ENCODE measurements at places on chromosomes 13 and 19.

DNA sequence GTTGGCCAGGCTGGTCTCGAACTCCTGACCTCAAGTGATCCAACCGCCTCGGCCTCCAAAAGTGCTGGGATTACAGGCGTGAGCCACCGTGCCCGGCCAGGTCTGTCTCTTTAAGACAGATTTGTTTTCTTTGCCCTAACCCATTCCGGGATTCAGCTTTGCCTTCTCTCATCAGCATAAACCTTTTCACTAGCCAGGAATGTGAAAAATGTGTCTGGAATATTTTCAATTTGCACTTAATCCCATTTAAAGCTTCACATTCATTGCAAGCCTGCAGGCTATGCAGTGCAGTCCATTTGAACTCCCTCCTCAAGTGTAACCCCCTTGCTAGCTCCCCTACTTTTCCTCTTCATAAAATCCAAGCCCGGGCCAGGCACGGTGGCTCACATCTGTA is 880 bp upstream of the TMEM160 start:
- no peak for DNase-seq

DNA sequence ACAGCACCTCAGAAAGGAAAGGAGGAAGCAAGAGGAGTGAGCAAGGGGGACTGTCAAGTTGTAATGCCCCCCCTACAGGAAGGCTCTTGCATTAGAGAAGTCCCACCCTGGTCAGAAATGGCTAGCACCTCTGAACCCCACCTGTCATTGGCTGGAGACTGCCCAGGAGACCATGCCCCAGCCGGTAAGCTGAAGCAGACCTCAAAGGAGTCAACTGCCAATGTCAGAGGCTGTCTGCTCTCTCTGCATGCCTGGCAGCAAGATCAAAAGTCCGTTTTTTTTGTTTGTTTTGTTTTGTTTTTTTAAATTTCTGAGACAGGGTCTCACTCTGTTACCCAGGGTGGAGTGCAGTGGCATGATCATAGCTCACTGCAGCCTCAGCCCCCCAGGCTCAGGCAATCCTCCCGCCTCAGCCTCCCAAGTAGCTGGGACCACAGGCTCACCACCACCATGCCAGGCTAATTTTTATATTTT is 8.1 kb upstream of the BCL3 start:
- DNase-seq = no peak

- DNase-seq = peak; percentile 61
These were observed 581 bp downstream of the CALR start for GRCh38 chr19:12938779-12939601.

DNA sequence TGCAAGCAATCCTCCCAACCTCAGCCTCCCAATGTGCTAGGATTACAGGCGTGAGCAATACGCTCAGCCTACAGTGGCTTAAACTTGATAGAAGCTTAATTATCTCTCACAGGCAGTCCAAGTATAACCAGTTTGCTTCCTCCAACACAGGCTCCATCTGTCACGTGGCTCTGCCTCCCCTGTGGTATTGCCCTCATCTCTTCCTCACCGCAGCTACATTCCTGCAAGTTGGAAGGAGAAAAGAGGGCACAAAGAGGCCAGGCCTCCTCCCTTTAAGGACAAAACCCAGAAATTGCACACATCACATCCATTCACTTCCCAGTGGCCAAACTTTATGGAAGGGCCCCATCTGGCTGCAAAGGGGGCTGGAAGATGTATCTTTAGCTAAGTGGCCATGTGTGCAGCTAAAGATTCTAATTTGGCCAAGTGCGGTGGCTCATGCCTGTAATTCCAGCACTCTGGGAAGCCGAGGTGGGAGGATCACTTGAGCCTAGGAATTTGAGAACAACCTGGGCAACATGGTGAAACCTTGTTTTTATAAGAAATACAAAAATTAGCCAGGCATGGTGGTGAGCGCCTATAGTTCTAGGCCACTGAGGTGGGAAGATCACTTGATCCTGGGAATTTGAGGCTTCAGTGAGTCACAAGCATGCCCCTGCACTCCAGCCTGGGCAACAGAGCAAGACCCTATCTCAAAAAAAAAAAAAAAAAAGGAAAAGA is 3.1 kb upstream of the SDHAF1 start:
- DNase-seq = no peak

DNA sequence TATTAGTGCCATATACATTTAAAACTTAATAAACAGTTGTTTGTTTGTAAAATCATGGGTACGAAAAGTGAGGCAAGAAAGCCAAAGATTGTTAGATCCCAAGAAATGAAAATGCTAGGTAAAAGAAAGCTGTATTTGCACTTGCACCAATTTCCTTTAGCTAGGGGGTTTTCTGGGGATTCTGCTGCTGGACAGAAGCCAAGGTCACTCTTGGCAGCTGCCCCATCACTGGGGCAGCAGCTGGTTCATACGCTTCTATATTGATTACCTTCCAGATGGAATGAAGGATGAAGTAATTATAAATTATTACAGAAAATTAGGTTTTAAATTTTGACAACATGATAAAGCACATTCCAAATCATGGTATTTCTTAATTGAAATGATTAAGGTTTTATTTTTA is 127.4 kb downstream of the SLITRK5 start:
- no peak for DNase-seq

DNA sequence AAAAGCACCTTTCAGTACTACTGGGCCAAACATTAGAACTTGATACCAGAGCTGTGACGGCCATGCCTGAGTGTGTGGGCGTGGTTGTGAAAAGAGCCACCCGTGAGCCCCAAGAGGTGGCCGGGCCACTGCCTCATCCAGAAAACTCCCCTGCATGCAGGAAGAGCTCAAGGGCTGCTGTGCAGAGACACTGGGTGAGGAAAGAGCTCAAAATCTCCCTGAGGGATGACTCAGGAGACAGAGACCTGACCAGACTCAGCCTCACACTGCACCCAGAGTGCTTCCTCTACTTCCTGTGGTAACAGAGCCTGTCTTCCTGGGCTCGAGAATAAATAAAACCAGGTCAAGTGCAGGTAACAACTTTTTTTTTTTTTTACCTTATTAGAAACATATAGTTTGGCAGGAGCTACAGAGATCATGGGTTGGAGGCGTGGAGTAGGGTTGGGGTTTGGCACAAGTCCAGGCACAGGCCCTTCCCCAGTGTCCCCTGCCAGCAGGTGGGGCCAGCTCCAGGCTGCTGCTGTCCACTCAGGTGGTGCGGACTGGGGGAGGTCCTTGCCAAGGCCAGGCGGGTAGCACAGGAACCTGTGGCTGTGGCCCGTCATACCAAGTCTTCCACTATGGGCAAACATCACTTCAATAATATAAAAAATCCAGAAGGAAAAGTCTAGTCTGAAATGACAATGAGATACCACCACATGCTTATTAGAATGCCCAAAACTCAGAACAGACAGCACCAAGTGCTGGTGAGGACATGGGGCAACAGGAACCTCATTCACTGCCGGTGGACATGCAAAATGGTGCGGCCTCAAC is 25.5 kb downstream of the ELL start:
- DNase-seq = no peak

DNA sequence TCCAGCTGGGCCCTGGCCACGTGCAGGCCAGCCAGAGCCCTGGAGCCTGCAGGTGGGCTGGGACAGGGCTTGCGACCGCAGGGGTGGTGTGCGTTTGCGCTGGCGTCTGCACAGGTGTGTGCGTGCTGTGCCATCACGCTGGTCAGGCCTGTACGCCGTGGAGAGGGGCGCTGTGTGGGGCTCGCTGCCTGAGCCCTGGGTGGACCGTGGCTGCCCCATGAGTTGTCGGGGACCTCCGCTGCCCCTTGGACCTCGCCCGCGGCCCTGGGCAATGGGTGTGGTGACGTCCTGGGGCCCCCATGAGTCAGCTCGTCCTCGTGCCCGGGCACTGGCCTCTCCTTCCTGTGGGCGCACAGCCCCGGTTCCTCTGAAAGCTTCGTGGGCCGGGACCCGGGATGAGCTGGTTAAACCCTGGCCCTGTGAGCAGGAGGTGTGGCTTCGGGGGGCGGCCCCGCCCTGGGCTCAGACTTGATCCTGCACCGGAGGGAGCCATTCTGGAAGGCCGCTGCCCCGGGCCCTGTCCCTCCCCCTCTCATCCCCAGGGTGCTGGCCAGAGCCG is 6.8 kb downstream of the CSNK1G2 start:
- DNase-seq = no peak

GRCh38 chr13:23741879-23742510 is 147.2 kb downstream of the MIPEP start:
- DNase-seq = no peak

DNA sequence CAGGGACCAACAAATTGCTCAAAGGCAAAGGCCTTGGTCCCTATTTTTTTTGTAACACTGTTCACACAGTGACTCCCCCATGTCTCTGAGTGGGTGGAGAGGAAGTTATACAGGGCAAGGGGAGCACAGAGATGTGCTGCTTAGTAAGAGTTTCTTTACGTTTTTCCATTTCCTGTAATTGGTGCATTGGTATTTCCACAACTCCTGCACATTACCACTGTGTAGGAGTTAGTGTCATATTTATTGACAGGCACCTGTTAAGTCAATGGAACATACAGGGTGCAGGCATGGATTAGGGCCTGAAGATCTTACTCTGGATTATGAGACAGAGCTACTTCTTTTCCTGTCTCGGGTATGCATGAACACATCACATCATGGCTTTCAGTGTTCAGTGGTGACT is 45.2 kb downstream of the SOX21 start:
- DNase-seq = no peak

DNA sequence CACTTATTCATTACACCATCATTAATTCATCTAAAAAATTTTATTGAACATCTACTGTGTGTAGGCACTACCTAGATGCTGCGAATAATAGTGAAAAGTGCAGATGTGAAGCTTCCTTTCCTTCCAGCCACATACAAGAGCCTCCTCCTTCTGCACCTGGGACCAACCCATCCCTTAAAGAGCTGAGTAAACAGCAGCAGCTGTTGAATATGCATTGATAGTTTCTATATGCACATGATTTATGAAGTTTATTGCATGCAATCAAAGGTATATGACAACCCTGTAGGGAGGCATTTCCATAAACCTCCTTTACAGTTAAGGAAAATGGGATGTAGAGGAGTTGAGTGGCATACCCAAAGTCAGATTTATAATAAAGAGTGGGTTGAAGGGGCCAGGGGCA is 110.3 kb upstream of the IPO5 start:
- no peak for DNase-seq

- no peak for DNase-seq
These were observed 311.8 kb downstream of the SPRY2 start for GRCh38 chr13:80029170-80029569.

DNA sequence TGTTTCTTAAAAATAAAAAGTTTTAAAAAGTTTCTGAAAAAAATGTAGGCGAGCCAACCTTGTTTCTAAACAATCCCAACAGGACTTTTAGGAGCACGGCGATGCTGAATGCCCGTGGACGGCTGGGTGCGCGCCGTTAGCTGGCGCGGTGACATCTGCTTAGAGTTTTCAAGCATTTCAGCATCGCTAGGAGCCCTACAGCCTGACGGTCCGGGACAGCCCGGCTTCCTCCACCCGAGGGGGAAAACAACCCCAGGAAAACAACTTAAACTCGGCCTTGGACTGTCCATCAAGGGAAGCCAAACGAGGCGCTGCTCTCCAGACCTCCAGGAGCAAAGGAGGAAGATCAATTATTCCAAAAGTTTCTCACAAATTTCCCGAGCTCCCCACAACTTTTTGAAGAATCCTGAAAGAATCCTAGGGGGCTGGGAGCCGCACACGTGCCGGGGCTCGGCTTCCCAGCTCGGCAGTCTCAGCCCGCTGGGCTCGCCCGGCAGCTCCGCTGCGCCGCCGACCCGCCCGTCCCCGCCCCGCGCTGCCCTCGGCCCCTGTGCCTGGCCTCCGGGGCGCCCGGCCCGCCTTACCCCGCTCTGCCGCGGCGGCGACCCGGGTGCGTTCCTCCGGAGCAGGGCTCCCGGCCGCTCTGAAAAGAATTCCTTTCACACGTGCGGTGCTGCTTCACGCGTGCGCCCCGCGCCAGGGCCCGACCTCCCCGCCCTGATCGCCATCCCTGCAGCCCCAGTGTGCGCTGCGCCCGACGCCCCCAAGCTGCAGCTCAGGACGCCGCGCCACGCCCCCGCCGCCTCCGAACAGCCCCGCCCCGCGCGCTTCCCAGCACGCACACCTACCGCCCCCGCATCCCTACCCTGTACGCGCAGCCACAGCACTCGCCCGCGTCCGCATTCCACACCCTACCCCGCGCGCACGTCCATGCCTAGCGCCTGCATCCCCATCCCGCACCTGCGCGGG is at the start of gene GJA3:
TSS of gene GJA3 (minus strand) at position 747 of the 969 bp plus-strand sequence. CDS start 17,764 bp downstream, outside the sequence.
- peak; percentile 44 for DNase-seq

GRCh38 chr19:1057176-1057855 is 9.7 kb upstream of the ARHGAP45 start:
- DNase-seq = peak; percentile 50

DNA sequence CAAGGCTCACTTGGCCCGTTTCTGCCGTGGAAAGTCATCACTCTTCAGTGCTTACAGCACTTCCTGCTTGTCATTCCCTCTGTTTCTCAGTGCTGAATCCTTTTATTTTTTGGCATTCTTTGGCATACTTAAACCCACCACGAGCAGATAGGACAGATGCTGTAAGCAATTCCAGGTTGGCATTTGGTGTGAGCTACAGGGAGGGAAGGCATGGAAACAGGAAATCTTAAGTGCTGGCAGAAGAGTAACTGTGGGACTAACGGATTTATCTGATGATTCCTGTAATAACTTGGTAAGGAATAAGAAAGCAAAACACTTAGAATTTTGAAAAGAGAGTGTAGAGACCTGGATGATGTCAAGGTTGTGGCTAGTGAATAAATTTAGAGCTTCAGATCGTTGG is 273.4 kb downstream of the GPC6 start:
- DNase-seq = no peak

DNA sequence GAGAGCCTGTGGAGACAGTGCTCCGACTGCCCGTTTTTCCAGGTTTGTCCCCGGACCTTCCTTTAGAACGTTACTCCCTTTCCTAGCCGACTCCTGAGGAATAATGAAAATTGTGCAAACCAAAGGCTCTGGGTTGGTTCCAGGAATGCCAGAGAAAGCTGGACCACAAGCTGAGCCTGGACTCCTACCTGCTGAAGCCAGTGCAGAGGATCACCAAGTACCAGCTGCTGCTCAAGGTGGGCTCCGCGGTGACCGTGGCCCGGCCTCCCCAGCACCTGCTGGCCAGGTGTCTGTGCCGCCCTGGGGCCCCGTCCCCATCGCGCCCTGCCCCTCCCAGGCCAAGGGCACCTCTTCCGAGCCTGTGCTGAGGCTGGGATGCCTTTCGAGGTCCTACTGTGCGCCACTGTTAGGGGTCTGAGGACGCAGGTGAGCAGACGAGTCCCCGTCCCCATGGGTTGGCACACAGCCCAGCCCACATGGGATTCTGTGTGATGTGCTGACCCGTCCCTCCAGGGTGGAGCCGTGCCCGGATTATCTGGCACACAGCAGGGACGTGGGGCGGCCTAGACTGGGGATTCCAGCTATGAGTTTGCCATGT is 20.5 kb upstream of the F7 start:
- DNase-seq = no peak
